ENCODE measurements at places on chromosomes 1 and 21. TPM values are rescaled to one million over a fixed set of nuclear protein-coding genes. Genes with fewer than 3 reads are reported as not detected.

GRCh38 chr1:53552981-53553733, 94.0 kb downstream of the DMRTB1 start:
- DNase-seq: no peak

The SPRR2B gene
- total RNA-seq: not detected

DNA sequence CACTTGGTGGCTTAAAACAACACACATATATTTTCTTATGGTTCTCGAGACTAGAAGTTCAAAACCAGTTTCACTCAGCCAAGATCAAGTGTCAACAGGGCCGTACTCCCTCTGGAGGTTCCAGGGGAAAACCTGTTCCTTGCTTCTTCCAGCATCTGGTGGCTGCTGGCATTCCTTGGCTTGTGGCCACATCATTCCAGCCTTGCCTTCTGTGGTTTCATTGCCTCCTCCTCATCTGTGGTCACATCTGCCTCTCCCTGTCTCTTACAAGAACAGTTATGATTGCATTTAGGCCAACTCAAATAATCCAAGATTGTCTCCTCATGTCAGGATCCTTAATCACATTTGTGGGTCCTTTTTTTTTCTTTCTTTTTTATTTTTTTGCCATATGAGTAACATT, 240.7 kb upstream of the HOOK1 start:
- no peak for DNase-seq

DNA sequence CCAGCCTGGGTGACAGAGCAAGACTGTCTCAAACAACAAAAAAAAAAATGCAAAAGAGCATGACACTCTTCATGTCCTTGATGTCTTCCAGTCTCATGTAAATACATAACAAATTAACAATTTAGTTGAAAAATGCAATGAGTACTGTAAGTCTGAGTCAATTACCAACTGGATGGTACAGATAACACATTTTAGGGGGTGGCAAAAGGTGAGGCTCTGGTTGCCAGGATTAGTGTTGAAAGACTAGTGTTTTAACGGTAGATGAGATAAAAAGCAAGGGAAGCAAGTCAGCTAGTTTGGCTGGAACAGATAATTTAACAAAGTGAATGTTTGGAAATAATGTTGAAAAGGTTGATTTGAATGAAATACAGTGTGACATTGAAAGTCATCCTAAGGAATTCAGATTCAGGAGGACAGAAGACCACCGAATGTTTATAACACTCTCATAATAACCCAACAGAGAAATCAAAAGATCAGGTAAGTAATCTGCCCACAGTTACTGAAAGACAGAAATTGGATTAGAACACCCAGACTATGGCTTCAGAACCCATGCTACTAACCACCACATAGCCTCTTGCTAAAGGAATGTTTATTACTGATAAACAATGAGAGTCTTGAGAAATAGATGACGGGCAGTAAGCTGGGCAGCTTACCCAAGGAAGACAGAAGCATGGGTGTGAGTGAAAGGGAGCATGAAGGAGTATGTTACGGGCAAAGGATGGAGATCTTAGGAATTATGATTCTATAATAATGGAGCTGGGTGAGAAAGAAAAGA, 312.4 kb downstream of the HMCN1 start:
- DNase-seq: no peak

The TIMM17A gene
- total RNA-seq: 36.8 TPM

DNA sequence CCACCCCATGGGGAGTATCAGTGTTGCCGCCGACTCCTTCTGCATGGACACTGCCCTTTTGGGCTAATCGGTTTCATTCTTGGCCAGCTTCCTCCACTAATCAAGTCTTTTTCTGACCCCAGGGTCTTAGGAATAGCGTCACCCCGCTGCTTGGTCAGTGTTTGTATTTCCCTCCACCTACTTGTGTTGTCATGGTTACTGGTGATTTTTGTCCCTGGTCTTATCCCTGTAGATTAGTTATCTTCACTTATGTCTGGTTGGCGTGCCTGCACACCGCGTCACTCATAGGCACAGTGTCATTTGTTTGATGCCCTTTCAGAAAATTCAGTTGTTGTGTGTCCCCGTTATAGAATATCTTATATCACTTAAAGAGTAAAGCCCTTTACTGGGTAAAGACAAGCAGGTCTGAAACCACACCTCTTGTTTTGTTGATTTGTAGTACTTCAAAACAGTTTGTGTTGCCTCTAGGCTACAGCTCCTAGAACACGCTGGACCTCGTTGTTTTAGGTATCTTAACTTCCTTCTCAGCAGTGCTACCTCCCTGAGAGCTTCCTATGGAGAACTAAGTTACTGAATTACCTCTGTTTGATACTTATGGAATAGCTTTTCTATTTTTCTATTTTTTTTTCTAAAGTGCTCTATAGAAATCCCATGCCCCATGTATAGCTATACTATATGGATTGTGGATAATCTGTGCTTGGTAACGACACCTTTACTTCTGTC, 868 bp downstream of the PPP1R12B start:
- no peak for DNase-seq

GRCh38 chr1:219312967-219313366, 139.3 kb downstream of the LYPLAL1 start:
- DNase-seq: no peak

The HSF2BP gene
- 0.37 TPM for total RNA-seq

DNA sequence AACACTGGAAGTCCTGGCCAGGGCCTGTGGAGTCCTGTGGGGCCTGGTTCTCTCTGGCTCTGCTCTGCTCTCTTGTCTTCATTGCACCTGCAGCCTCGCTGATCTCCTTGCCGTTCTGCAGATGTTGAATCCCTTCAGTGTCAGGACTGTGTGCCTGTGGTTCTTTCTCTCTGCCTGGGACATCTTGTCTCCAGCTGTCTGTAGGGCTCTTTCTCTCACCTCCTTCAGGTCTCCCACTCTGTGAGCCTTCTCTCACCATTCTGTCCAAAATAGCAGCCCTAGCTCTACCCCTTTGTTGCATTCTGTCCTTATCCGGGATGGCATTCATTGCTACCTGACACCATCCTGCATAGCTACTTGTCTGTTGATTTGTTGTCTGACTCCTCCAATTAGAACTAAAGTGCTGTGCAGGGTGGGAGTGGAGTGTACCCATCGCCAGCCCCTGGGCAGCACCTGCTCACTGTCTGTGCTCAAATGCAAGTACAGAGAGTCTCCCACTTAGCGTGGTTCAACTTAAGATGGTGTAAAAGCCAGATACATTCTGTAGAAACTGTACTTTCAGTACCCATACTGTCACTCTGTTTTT, 8.9 kb downstream of the PGBD2 start:
- DNase-seq: no peak

The TOMM40L gene
- total RNA-seq: 5.4 TPM

DNA sequence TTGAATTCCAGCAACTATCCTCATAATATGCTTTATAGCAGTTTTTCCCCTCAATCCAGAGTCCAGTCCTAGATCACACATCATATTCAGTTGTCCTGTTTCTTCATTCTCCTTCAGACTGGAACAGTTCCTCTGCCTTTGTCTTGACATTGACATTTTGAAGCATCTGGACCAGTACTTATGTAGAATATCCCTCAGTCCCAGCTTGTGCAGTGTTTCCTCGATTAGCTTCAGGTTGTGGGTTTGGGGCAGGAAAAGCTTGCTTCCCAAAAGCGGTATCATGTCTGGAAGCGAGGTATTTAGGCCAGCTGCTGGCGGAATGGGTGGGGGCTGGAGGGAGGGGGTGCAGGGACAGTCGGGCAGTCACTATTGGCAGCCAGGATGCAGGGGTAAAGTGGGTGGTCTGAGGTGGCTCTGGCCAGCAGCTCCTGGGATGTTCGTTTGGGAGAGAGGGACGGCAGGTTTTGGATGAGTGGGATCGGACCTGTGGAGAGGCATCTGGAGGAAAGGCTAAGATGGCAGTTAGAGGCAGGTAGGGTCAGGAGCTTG, 6.5 kb downstream of the THEMIS2 start:
- no peak for DNase-seq

The SV2A gene
- 4.6 TPM for total RNA-seq

DNA sequence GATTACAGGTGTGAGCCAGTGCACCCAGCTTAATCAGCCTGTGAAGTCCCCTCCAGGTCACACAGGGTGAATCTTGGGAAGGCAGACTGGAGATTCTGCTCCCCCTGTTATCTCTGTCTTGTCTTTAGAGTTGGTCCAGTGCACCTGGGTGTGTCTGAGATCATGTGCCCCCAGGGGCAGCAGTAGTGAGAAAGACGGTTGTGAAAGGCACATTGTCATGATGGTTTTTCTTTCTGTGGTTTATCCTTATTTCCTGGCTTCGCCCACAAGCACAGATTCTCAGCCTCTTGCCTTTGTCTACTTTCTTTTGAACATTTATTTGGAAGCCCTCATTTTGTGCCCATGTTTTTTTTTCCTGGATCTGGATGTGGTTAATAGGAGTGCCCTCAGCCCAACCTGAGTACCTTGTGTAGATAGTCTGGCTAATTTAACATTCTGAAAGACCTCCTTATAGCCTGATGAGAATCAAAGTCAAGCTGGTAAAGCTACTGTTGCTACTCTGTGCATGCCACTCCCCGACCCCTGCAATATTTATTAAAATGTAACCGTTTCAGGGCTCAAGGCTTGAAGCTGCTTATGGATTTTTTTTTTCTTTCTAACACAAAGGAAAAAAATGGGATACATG, 23.7 kb downstream of the UCK2 start:
- DNase-seq: no peak

DNA sequence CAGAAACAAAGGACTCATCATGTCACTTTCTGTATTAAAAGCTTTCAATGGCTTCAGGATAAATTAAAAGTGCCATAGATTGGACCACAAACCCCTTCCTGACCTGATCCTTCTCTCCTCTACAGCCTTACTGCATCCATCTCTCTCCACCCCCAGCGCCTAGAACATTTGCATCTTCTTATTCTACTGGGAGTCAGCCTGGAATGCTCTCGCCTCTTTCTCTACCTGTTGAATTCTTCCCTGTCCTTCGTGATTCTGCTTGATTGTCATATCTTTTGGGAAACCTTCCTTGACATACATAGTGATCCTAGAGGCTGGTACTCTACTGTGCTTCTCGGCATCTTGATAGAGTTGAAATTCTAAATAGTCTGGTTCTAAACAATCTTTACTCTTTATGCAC, 332.0 kb upstream of the PBX1 start:
- DNase-seq: no peak

The KIF26B gene
- not detected for total RNA-seq

The FASLG gene
- total RNA-seq: 0.47 TPM

DNA sequence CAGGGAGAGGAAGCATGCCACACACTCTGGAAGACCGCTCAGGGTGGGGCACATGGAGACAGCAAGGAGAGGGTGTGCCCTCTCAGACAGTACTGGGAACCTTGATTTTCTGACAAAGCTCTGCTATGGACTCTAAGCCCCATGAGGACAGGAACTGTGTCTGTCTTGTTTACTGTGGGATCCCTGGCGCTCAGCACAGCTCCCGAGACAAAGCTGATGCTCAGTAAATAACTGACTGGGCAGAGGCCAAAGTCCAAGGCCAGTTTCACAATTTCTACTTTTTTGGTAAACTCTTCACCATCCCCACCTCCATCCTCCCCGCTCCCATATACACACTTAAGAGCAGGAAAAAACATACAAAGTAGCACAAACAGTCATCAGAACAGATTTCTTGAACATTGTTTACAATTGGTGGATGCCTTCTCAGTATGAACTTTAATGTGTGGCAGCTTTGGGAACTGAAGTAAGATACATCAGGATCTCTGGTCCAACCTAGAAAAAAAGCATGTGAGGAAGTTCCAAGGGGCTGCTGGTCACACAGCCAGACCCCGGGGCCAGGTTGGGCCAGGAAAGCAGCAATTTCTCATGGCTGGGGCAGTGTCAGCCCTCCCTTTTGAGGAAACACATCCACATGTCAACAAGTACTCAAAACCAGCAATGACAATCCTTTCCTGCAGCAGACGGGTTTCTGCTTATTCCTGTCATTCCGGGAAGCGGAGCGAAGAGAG, 5.6 kb upstream of the AHCYL1 start:
- no peak for DNase-seq

The PDPN gene
- total RNA-seq: not detected

- no peak for DNase-seq
Measured at GRCh38 chr1:10399444-10399941, 629 bp downstream of the PGD start.

DNA sequence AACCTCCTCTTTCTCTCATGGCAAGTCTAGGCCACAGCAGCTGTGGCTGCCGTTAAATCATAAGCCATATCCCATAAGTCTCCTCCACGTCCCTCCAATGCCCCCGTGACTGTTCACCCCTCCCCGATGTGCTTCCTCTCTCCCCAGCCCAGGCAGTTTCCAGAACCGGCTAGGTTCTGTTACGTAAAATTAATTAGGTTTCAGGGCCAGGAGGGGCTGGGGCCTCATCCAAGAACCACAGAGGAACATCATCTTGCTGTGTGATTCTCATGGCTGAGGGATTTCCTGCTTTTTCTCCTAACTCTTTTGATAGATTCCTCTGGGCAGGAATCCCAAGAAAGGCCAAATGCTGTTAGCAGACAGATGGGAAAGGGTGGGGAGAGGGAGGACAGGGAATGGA, 141.8 kb upstream of the AJAP1 start:
- no peak for DNase-seq

- DNase-seq: no peak
Measured at GRCh38 chr1:186059311-186059710, 315.7 kb downstream of the TPR start.

DNA sequence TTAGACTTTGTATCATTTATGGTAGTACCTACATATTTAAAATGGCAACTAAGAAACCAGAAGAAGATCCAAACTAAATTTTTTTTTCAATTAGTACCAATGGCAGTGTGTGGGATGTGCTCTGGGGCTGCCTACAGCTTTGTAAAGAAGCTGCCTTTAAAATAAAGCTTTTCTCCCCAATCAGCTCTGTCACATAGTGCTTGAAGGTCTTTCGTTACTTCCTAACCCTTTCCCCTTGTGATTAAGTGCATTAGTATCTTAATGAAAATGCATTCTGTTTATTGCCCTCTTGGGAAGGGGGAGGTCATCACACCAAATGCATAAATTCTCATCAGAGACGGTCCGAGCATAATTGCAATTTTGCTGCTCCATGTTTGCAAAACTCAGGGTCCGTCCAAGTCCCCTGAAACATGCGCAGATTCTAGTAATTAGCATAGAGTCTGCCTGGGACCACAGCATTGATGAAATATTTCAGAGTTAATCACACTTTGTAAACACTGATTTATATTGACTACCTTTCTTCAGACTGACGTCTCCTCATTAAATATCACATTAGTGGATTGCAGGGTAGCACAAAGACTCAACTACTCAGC, 71.3 kb downstream of the ESRRG start:
- no peak for DNase-seq
